T-helper 2 cell (primary cell): ENCODE measurements at places on chromosomes 6 and 20.

DNA sequence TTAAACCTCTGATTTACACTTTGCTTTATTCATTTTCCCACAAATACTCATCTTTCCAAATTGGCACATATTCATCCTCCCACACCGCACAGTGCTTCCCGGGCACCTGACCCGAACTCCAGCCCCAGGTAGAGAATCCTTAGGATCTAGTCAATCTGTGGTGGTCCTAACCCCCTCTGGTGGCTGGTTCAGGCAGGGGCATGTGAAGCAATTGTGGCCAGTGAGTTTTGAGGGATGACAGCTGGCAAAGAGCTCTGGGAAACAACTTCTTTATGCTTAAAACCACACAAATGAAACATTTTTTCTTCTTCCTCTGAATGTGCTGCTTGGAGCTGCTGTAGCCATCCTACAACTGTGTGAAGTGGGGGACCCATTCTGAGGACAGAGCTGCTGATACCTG lies 54.7 kb downstream of the ELOVL5 start:
- DNase-seq, result no peak

DNA sequence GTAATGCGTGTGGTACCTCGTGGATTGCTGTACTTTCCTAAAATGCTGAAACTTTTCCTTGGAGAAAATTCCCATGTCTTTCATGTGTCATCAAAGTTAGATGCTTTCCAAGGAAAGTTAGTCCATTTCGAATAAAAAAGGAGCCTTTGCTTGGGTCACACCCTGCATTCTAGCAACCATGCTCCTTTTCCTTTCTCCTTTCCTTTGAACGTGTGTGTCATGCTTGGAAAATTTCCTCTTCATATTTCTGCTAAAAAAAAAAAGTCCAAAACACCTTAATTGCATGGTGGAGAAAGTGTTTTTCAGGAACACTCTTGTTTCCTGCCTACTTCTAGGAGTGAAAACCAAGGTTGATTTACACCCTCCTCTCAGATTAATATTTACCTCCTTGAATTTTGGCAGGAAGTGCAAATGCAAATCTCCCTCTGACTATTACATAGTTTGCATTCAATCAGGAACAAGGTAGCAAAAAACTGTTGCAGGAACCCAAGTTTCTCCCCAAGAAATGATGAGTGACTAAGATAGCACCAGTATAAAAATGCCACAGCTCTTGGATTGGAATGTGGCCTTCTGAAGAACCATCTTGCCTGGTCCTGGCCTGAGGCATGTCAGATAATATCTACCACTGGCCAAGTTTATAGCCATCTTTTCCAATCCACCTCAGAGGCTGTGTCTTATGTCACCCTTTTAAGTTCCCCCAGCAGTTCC lies 590.6 kb downstream of the QKI start:
- no peak for DNase-seq

- DNase-seq, result no peak
These were observed 16.2 kb upstream of the TREM1 start for GRCh38 chr6:41302638-41303037.

DNA sequence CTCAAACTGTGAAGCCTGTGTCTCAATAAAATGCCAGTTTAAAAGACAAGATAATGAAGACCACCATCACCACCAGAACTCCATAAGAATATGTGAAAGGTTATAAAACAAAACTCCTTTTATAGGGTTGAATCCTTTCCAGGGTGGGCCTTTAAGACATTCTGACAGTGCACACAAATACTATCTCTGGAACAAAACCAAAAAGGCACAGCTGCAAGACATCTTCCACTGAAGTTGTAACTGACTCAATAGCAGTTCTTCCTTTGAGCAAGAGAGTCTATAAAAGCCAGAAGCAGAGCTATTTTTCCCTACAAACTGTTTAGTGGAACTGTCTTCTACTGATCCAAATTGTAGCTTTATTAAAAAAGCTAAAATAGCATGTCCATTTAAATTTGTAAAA lies 81.6 kb downstream of the EPB41L2 start:
- no peak for DNase-seq

- DNase-seq, result no peak
These were observed 411.1 kb downstream of the BCKDHB start for GRCh38 chr6:80517525-80517924.

DNA sequence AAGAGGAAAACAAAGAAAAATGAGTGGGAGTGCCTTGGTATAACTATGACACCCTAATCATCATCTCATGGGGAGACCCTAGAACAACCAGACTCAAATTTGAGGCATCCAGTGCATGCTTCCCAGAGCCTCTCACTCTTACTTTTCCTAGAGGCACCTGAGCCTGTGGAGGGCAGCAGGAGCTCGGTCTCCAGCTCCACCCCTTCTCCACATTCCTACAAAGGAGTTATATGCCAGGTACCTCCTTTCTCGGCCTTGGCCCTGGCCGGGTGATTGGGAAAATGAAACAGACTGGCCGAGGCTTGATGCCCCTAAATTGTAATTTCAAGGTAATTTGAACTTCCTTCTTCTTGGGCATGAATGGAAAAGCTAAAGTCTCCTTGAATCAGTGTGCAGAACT lies 761.2 kb upstream of the CHD6 start:
- no peak for DNase-seq

- no peak for DNase-seq
These were observed 60.6 kb downstream of the FOXA2 start for GRCh38 chr20:22523499-22524392.

- DNase-seq, result no peak
These were observed 63.3 kb downstream of the MOCS1 start for GRCh38 chr6:39870950-39871349.

DNA sequence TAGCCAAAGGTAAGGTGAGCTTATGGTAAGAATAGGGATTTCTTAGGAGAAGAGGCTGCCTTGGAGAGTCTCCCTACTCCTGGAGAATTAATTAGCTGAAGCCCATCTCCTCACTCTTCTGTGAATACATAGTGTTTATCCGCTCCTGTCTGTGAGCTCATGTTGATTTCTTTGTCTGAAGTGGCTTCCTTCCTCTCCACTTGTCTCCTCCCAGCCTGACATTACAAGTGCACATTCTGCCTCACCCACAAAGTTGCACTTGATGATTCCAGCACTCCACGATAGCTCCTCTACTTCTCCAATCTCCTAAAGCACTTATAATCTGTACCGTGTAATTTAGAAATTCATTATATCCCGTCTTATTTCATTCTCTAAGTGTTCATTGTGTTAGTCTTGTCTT lies 287.2 kb downstream of the QKI start:
- DNase-seq, result no peak

DNA sequence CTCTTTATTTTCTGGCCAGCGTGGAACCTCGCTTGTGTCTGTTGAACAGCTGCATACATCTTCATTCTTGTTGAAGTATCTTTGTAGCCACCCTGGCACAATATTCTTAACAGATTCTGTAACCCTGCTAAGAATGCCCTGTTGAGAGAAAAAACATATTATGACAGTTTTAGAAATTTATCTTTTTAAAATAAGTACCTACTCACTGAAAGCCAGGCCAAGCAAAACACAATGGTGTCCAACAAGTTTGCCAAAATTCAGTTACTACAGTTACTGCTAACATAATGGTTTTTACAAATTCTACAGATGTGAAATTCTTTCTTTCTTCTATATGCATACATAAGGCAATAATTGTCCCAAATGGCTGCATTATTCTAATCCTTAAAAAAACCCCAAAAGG lies 18.2 kb downstream of the NUP153 start:
- DNase-seq, result no peak

- no peak for DNase-seq
These were observed 170.1 kb upstream of the ZFP64 start for GRCh38 chr20:52361650-52362049.
